ENCODE measurements at places on chromosomes 7 and 10. TPM values are rescaled to one million over a fixed set of nuclear protein-coding genes. Genes with fewer than 3 reads are reported as not detected.
A peak's percentile ranks its signal among the peaks of the same experiment; 100 is the strongest.

DNA sequence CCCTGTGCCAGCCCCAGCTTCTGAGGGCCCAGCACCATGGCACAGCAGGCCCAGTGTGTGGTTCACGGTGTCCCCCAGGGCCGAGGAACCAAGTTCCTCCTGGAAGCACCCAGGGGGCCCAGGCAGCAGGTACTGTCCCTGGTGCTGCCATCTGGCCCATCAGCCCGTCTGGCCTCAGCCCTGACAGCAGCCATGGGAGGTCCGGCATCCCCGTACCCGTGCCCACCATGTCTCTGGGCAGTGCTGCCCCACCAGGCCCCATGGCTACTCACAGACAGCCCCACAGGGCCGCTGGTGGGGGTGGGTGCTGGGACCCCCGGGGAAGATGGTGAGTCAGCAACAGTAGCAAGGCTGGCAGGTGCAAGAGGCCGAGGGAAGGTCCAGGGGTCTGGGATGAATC is 32.8 kb downstream of the STK32C start:
- no peak for DNase-seq

DNA sequence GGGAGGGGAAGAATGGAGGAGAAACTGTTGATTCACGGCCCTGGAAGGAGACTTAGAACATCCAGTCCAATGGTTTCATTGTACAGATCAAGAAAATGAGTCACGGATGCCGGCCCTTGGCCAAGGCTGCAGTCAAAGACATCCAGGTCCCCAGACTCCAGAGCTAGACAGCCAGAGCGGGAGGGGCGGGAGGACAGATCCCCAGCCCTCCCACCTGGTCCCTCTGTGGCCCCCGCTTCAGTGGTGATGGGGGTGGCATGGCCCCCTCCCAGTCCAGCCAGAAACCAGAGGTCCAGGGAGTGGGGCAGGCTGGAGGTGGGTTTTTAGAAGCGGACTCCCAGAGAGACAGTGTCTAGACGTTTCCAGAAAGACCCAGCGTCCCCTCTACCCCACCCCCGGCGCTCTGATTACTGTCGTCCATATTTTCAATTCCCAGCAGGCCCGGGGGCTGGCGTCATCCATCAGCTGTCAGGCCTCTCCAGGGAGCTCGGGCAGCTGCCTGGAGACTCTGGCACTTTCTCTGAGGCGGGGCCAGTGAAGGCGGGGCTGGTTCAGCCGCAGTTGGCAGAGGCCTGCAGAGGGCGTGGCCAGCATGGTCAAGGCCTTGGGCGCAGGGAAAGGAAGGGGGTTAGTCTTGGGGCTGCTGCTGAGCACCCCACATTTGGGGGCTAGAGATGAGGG is 8.0 kb upstream of the HSPB1 start:
- peak; percentile 97 for DNase-seq

DNA sequence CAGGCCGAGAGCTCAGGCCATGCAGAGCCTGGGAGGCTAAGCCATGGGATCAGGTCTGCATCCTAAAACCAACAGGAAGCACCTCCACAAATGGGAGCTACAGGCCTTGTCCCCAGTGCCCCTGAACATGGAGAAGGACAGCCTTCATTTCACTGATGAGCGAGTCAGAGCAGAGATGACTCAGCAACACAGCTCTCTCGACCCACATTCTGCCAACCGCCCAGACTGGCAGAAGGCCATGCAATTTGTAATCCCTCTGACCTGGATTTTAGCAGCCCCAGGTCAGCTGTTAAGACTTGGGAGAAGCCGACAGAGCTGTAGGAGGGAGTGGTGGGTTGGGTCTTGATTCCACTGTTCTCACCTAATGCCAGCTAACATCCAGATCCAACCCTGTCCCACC is 25.5 kb downstream of the VOPP1 start:
- DNase-seq, result peak; percentile 64

DNA sequence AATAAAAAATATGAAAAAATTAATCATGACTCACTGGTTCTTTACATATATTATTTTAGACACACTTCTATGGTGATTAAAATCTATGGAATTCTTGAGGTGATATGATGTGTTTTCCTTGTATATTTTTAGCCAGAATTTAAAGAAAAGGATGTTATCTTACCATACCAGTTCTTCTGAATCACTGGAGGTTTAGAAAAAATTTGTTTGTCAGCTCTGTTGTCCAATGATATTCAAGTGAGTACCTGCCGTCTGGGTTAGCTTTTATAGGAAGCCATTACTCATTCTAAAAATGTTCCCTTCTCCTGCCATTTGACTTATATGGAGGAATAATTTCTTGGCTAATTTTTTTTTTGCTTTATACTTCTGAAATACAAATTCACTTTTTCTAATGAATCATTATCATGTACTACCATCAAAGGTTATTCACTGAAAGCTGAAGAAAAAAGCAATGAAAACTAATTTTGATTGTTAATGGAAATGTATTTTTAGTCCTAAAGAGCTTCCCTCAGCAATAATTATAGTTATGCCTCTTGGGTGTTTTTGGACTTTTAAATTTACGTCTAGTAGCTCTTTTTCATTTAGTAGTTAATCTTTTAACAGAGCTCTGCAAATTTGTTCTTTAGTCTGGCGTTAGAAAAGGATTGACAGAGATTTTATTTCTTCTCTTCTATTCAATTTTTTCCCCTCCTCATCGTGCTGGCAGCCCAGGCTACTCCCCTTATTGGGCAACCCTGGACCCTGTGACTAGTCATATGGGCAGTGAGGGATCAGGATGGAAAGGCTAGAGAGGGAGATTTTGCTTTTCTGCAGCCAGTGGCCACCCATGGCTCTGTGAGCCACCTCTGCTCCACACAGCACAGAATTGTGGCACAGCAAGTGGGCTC is 434.2 kb downstream of the LRMDA start:
- no peak for DNase-seq

GRCh38 chr7:95526128-95526738 is 40.5 kb downstream of the ASB4 start:
- DNase-seq, result no peak

GRCh38 chr10:51046654-51047053 is 27.6 kb upstream of the PRKG1 start:
- DNase-seq, result no peak

DNA sequence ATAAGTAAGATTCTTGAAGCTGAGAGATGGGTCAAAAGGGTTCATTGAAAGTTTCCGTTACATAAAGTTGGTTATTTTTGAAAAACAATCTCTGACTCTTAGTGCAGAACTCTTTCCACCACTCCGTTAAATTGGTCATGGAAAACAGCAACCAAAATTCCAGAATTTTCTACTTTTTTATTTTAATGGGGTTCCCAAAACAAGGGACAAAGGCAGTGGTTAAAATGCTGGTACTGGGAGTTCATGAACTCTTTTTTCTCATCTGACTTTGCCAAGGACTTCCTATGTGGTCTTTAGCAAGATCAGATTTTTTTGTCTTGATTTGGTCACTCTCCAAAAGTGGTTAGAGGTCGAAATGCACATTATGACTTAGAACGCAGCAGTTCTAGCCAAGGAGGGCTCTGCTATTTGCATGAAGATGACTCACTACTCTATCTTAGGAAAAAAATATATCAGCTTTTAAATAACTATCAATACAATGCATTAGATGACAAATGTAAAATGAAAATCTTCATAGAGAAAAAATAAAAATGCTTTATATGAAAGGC is 145.7 kb downstream of the REEP3 start:
- no peak for DNase-seq

- no peak for DNase-seq
Observed at GRCh38 chr7:41501466-41501865, 201.4 kb downstream of the INHBA start.

DNA sequence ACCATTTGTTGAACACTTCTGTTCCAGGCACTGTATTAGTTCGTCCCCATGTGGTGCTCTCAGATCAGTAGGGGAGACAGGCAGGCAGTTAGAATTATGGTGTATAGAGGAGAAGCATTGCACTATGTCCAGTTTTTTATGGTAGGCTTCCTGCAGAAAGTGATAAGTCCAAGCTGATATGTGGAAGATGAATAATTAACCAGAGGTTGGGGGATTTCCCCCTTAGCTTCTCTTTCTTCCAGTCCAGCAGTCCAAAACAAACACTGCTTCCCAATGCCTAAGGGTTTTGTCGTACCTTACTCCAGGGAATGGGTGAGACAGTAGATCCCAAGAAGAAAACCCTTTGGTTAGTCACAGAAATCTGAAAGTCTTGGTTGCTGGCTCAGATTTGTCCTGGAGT is 19.2 kb downstream of the HIF1AN start:
- no peak for DNase-seq

GRCh38 chr7:95319570-95319969 is 4.8 kb downstream of the PON1 start:
- no peak for DNase-seq

- no peak for DNase-seq
Observed at GRCh38 chr7:70893422-70893821, 238.5 kb upstream of the GALNT17 start.

- DNase-seq, result no peak
Observed at GRCh38 chr7:120877701-120878100, 19.8 kb upstream of the TSPAN12 start.

- peak; percentile 62 for DNase-seq
Observed at GRCh38 chr10:23439961-23440889, 1.4 kb downstream of the OTUD1 start.

- DNase-seq, result no peak
Observed at GRCh38 chr7:45132708-45133320, 21.3 kb upstream of the TBRG4 start.

DNA sequence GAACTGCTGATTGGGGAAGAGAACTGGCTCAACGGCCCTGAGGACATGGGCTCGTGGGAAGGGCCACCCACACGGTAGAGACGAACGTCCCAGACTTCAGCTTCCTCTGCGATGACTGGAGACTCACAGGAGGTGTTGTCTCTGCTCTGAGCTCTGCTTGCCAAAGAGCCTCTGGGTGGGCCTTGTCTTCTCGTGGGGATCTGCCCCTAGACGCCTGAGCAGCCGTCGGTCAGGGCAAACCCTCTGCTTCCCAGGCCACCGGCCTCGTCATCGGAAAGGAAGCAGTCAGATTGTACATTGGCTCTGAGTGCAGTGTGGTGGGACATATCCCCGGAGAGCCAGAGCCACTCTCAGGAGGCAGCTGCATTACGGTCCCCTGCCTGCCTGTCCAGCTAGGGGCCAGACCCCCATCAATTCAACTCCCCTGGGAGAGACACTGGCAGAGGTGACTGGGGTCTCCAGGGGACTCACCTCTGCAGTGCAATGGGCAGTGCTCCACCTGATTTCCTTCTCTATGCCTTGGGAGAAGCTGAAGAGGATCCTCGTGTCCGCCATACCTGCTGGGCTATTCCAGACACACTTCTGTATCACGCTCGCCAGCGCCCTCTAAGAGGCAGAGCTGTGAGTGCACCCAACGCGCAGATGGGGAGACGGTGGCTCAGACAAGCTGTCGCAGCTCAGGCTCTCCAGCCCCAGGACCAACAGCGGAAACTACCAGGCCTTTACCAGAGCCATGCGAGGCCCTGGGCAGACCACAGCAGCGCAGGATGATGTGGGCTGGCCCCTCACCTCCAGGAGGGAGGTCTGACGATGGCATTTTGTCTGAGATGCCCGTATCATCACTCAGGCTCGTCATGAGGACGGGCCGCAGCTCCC is 227.4 kb downstream of the TCERG1L start:
- DNase-seq, result peak; percentile 48

DNA sequence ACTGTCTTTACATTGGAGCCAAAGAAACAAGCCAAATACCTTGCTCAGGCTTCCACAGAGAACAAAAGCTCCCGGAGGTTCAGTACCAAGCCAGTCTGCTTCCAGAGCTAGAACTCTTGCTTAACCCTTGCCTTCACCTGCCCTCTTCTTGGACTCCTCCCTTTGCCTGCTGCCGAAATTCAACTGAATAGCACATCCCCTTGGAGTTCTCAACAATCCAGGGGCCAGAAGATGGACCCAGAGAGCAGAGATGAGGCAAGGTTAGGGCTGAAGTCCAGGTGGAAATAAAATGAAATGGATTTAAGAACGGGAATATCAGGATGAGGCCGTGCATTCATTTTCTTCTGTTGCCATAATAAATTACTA is 876 bp upstream of the PIK3AP1 start:
- DNase-seq, result no peak

GRCh38 chr7:139730746-139731612 is 46.8 kb downstream of the HIPK2 start:
- no peak for DNase-seq

DNA sequence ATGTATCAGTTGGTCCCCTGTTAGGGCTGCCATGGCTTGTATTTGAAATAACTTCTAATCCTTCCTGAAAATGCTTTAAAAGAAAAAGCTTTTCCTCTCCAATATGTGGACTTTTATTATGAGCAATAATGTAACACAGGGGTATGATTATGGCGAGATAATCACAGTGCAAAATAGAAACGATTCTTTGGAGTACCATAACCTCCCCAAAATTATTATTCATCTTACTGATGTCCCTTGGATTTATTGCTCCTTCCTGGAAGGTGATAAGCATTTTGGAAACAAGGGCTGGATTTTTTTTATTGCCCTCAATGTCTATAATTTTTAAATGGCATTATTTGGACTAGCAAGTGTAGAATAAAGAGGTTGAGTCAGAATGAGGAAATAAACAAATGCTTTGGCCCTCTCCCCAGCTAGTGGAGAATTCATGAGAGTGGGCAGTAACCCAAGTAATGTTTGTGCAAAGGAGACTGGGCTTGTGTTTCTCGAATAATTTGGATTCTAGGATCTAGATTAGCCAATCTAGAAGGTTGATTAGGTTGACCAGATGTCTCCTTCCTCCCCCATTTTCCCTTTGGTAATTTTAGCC is 403.9 kb upstream of the CELF2 start:
- DNase-seq, result no peak

DNA sequence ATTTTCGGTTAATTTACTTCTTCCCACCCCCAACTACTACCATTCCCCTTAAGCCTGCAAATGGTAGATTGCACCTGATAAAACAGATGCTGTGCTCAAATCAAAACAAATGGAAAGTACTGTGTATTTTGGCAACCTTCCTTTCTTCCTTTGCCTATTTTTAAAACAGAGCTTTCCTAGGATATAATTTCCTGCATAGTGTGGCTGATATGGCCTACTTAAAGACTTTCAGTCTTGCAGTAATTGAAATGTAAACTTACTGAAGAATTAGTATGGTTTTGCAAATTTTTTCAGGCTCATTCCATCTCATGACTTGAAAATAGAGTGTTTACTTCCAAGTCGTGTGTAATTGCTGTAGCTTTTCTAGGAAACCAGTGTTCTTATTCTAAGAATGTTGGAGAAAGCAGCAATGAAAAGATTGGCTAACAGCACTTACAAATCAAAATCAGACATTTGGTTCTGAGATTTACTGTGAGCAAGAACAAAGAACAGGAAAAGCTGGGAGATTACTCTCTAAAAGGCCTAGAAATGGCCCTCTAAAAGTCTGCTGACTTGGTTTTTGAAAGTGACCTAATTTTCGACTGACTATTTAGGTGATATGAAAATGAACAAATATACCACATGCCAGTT is 52.0 kb downstream of the REEP3 start:
- DNase-seq, result no peak

The JCAD gene
- total RNA-seq, result 83.5 TPM

The NPSR1 gene
- total RNA-seq, result not detected

The ELOVL3 gene
- total RNA-seq, result not detected

The STRA8 gene
- total RNA-seq, result not detected

The SMKR1 gene
- 0.36 TPM for total RNA-seq

The WNT8B gene
- not detected for total RNA-seq

The TRPV6 gene
- total RNA-seq, result 0.40 TPM

The PRXL2A gene
- total RNA-seq, result 117 TPM

The TMEM243 gene
- 24.6 TPM for total RNA-seq

Measured in sciatic nerve (tissue), 2 donors.